HAP-1 (cell line): ENCODE measurements at places on chromosomes 7 and 10.

GRCh38 chr10:60299961-60300883 lies 89.5 kb downstream of the ANK3 start:
- peak; percentile 16 for DNase-seq

DNA sequence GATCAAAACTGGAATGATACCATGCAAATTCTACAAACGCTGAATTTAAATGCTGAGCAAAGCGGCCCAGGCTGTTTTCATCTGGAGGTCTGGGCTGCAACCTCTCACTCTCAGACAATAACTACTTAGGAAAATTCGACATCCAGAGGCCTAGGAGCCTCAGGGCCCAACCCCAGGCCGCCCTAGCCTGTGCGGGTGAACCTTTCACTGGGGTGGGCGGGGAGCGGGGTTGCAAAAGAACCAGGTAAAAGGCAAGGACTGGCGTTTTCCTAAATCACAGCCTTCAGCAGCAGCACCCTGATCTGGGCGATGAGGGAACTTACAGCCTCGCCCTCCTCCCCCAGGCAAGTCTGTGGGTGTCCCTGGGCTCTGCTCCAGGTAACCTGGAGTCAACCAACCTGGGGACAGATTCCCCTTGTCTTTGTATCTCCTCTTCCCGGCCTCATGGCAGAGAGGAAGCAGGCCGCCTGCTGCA lies 33.4 kb downstream of the CALML5 start:
- no peak for DNase-seq

DNA sequence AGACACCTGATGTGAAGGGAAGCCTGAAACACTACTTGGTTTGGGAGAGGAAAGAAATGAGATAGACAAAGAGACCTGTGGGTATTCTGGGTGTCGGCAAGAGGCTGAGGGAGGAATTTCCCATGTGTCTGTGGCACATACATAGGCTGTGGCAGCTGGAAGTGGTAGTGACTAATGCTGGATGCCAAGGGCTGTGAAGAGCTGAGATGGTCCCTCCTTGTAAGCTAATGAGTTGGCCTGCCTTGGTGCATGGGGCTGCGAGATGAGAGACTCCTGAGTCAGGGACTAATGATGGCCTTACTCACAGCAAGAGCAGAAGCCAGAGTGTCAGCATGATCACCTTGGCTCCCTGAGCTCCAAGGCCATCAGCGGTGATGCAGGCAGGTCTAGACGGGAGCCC lies 119.0 kb upstream of the EEPD1 start:
- no peak for DNase-seq

- no peak for DNase-seq
Measured at GRCh38 chr10:69043931-69044531, 43.9 kb upstream of the SRGN start.

DNA sequence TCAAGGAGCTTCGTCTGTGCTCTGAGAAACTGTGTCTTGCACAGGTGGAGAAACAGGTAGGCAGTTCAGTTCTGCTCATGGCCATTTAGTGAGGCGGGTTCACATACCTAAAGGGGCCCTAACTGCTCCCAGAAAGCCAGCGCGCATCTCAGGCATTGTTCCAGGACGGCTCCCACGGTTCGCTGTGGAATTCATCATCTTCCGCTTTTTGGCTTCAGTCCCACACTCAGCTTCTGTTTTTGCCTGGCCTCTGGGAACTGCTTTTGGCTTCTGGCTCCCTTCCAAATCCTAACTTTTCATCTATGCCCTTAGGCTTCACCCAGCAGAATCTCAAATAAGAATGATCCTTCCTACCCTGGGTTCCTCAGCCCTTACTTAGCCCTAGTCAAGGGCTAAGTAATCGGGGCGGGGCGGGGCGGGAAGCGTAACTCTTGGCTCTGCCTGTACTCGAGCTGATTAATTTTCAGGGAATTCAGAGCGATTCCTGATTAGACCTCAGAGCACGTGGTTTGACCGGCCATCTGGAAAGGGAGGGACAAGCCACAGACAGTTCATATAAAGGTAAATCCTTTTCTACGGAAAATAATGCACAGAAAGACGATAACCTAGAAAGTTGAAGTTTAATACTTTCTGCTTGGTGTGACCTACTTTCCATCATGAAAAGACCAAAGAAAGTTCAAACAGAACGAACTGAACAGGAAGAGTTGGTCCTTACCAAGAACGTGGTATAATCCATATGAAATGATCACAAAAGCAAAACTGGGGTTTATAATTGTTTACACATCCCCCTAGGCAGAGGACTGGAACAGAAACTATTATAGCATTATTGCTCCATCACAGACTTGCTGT lies 105.7 kb downstream of the ST8SIA6 start:
- DNase-seq: peak; percentile 65

GRCh38 chr10:77643795-77644468 lies 6.3 kb upstream of the KCNMA1 start:
- peak; percentile 42 for DNase-seq

- DNase-seq: peak; percentile 97
Measured at GRCh38 chr7:26667514-26668133, 196.8 kb downstream of the SKAP2 start.

- DNase-seq: no peak
Measured at GRCh38 chr10:11885437-11886137, 62.4 kb downstream of the PROSER2 start.

DNA sequence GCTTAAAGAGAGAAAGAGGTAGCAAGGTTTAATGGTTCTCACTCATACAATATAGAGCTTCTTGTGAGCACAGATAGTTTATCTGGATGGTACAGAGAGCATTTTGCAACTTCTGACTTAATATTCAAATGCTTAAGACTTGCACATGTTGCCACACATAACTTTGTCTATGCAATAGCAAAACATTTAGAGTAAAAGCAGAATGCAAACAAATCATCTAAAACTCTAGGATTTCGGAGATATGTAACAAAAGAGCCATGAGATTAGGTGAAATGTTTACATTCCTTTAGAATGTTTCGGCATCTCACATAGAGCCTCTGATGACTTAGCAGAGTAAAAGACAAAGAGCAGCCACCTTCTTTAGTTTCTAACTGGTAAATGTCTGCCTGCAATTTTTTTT lies 717.1 kb upstream of the LRRN3 start:
- DNase-seq: peak; percentile 15

DNA sequence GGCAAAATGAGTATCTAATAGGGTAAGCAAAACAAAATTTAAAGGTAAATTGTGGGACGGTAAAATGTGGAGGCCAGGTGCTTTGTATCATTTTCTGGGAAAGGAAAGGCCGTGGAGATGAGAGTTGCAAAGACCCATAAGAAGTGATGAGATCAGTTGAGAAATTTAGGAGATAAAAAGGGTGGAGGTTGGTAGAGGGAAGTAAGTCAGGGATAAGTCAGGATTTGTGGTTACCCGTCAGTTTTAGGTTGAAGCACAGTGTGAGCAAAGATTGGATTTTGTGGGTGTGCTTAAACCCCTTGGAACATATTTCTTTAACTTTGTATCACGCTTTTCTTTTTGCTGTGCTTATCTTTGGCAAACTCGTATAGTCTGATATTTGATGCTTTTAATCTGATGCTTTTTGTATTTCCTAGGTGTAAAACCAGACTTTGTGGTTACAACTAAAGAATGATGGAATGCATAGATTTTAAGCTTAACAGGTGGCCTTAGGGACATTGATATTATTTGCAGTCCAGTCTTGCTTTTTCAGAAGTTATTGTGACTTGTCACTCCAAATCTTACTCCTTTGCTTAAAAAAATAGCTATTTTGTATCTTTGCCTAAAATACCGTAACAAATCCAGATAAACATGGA lies 1.2 kb downstream of the BTRC start:
- no peak for DNase-seq

DNA sequence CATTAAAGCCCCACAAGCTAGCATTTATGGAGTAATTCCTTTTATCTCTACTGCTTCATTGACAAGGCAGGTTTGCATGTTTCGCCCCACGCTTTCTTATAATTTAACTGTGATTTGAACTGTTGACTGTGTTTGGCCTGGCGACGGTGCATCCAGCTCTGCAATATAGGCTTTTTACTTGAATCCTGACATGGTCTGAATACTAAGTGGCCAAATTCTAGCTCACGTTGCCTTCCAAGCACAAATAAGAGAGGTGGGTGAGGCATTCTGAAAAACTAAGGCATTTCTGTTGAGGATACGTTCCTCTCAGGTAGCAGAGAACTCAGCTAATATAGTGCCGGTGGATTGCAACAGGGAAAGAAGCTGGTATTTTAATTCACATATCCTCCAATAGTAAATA lies 61.8 kb downstream of the NRP1 start:
- peak; percentile 26 for DNase-seq

- no peak for DNase-seq
Measured at GRCh38 chr10:77390481-77390891, 247.1 kb downstream of the KCNMA1 start.
